Ecto neural progenitor cell (in vitro differentiated cells): ENCODE measurements at places on chromosomes 5 and 9.

DNA sequence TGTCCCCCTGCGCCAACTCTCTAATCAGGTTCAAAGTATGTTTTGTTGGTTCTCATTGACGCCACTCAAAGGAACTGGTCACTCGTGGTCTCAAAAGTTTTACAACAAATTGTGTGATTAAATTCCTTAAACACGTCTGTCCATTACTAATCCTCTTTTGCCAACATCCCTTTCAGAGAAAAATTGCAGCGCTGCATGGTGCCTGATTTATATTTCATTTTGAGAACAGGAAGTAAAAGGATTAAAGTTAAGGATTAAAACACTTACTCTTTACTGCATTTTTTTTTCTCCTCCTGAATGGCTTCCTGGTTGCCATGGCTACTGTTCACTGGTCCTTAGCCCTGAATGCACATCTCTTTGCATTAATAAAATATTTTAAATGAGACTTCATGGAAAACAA lies 383.5 kb downstream of the GLIS3 start:
- DNase-seq, result no peak

GRCh38 chr9:137128862-137129455 lies 10.0 kb upstream of the GRIN1 start:
- DNase-seq, result no peak

DNA sequence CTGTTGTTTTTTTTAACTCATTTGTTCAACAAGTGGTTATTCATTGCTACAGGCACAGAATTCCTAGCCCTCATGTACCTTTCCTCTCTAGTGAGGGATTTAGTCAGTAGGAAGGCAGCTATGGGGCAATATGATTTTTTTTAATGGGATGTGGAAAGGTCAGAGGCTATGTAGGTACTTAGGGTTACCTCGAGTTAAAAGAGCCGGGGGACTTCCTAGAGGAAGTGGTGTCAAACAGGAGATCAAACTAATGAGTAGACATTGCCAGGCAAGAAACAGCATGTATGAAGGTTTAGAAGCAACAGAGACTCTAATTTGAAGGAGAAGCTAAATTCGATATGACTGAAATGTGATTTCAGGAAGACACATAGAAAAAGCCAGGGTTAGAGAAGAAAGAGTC lies 50.7 kb downstream of the ITGA2 start:
- DNase-seq, result no peak

DNA sequence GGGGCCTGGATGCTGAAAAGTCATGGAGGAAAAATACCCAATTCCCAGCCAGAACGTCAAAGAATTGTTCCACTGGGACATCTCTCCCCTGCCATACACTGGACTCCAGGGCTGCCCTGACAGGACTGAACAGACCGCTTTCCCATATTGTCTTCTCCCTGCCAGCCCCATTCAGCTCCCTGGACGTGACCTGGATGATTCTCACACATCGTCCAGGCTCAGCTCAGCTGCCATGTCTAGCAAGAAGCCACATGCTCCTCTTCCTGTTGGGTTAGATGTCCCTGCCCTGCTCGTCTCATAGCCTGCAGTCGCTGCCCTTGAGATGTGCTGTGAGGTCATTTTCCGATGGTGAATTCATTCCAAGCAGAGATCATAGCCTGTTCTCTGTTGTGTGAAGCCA lies 37.4 kb downstream of the FOXI1 start:
- DNase-seq, result peak; percentile 20

DNA sequence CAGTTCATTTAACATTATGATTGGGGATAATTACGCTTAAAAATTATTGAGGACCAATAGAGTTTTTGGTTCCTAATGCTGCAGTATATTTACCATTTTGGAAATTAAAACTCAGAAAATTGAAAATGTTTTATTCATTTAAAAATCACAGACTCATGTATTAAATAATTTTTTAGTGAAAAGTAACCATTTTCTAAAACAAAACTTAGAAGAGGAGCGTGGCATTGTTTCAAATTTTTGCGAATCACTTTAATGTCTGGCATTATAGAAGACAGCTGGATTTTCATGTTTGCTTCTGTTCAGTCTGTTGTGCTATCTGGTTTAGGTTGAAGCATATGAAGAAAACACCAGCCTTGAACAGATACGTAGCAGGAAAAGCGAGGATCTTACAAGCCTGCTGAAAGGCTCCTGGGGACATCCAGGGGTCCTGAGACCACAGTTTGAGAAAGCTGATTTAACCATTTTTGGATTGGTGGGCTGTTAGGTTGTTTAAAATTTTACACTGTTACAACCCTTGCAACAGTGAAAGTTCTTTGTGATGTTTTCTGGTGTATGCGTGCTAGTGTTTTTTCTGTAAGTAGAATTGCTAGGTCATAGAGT lies 1.6 kb downstream of the ZFYVE16 start:
- DNase-seq, result no peak

- DNase-seq, result no peak
These were observed 8.9 kb upstream of the MYO10 start for GRCh38 chr5:16944816-16945562.

GRCh38 chr9:3074247-3074646 lies 230.4 kb upstream of the PUM3 start:
- DNase-seq, result no peak

DNA sequence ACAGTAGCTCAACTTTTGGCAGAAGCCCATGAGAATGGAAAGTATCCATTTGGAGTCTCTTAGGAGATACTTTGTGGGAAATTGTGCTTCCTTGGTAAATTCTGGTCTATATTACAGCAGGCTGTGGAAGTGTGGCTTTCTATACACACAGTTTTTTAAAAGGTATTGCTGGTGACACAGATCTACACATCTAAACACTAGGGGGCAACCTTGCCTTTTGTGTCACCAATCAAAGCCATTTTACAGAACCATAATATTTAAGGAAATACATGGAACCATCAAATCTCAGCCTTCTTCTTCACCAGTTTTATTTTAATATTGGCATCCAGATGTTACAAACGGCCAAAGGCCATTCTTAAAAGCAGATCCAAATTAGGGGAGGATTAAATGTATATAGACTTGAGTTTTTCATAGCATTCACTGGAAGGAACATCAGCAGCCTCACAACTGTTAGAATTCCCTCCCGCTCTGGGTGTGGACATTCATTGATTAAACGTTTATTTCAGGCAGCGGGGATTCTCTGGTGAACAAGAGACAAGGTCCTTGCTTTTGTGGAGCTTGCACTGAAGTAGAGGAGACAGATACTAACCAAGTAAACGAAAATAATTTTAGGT lies 132.4 kb upstream of the EPB41L4A start:
- no peak for DNase-seq

DNA sequence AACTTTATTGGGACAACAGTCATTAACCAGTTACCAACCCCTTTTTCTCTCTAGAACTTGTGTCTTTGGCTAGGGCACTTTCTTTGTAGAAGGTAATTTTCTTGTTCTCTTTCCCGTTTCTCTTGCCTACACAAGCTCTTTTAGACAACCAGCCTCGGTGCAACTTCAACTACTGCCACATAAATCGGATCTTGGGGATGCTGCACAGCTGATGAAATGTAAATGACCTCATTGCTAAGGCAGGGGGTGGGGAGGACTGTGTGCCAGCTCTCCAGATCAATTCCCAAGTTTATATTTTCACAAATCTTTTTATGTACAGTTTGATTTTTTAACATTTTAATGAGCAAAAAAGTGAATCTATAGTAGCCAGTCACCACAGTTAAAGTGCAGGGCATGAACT lies 157.6 kb downstream of the DENND1A start:
- no peak for DNase-seq

DNA sequence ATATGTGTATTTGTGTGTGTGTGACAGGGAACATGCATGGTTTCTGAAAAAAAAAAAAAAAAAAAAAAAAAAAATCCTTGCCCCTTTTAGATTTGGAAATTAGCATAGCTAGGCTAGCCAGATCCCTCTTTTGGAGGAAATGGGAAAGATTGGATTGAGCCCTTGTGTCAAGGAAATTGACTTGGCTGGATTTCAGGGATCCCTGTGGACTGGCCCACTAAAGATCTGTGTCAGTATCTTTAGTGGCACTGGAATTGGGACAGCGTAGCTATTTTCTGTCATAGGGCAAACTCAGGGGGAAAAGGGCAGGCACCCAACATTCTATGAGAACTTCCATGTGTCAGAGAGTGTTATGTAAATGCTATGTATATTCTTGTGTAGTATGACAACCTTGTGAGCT lies 35.4 kb downstream of the SH3GL2 start:
- DNase-seq, result no peak

- no peak for DNase-seq
These were observed 79.0 kb downstream of the RORB start for GRCh38 chr9:74576176-74576575.

- no peak for DNase-seq
These were observed 359.3 kb upstream of the CDH18 start for GRCh38 chr5:20347334-20347733.

DNA sequence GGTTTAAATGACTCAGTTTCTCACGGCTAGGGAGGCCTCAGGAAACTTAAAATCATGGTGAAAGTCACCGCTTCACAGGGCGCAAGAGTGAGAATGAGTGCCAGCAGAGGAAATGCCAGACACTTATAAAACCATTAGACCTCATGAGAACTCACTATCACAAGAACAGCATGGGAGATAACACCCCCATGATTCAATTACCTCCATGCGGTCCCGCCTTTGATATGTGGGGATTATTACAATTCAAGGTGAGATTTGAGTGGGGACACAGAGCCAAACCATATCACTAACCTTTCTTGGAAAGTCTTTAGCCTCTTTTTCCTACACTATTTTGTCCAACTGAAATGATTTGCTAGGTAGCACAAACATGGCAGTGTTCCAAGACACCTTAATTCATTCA lies 533.9 kb upstream of the NUDT12 start:
- DNase-seq, result no peak

GRCh38 chr5:13783726-13784125 lies 160.8 kb downstream of the DNAH5 start:
- no peak for DNase-seq
